Activated T-helper 9 cell treated with anti-CD3 and anti-CD28 coated beads, Interleukin-2, amount 50 U/mL, for 16 hours (primary cell): ENCODE measurements at places on chromosomes 7 and 10.

GRCh38 chr10:34736976-34737771 is 77.9 kb downstream of the PARD3 start:
- no peak for DNase-seq

GRCh38 chr10:24744946-24745345 is 21.3 kb upstream of the ARHGAP21 start:
- DNase-seq = no peak

- DNase-seq = no peak
Measured at GRCh38 chr7:67890316-67890715, 893.7 kb downstream of the TYW1 start.

GRCh38 chr10:89164080-89164479 is 43.0 kb downstream of the CH25H start:
- DNase-seq = no peak
